ENCODE measurements at places on chromosomes 16 and 17.
A peak's percentile ranks its signal among the peaks of the same experiment; 100 is the strongest.

GRCh38 chr16:70271696-70272095, 17.6 kb downstream of the AARS1 start:
- DNase-seq, result no peak

GRCh38 chr17:82385559-82386254, 14.1 kb downstream of the UTS2R start:
- DNase-seq, result no peak

- DNase-seq, result no peak
These were observed 24.9 kb downstream of the GSE1 start for GRCh38 chr16:85637808-85638647.

GRCh38 chr17:9322326-9322725, 253.3 kb downstream of the STX8 start:
- no peak for DNase-seq

DNA sequence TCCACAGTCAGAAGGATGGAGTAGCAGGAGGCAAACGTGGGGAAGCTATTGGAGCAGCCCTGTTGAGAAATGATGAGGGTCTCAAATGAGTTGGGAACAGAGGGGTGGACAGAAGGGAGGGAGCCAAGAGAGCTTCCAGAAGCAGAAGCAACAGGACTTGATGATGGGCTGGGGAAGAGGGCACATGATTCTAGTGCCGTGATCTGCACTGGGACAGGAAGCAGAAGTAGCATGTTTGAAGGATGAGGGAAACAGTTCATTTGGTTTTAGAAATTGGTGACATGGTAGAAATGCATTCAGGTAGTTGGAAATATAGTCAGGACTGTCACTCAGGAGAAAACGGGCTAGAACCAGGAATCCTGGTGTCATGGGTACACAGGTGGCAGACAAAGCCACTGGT, 19.4 kb downstream of the EMP2 start:
- no peak for DNase-seq

DNA sequence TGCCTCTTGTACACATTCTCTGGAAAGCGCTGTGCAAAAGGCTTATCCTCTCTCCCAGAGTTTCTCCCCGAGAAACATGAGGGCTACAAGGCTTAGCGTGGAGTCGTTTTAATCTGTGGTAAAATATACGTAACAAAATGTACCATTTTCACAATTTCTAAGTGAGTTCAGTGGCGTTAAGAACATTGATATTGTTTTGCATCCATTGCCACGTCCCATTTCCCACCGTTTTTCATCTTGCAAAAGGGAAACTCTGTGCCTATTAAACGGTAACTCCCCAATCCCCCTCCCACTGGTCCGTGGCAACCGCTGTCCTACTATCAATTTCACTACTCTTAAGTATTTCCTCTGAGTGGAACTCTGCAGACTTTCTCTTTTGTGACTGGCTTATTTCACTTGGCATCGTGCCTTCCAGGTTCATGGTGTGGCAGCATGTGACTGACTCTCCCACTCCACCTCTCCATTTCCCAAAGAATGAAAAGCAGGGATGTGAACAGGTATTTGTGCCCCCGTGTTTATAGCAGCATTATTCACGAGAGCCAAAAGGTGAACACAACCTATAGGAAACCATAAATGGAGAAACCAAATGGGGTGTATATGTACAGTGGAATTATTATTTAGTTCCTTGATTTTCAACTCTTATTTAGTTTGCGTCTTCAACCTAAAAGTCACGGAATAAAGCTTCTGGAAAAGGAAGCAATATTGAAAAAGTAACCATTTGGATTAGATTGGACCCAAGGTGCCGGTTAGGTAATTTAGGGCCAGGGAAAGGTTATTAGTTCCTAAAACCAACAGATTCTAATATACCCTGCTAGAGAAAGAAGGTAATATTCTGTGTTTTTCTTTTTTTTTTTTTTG, 1.1 kb upstream of the USP32 start:
- DNase-seq, result no peak

GRCh38 chr16:57084257-57084770, 8.1 kb upstream of the CPNE2 start:
- DNase-seq, result no peak

DNA sequence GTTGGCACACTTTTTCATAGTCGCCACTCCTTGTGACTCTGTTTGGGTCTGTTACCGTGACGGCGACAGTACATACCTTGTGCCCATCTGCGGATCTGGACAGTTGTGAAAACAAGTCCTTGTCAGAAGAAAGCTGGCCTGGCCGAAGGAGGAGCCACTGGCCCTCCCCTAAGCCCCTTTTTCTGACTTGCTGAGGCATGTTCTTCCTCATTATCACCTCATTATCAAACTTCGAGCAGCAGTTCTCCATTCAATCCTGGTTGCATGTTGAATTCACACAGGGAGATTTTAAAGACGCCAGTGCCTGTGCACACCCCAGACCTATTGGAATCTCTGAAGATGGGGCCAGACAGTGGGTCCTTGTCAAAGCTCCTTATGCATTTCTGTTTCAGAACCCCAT, 61.1 kb downstream of the CYLD start:
- no peak for DNase-seq

- peak; percentile 33 for DNase-seq
These were observed 304.6 kb downstream of the ABCC12 start for GRCh38 chr16:47851146-47851545.

DNA sequence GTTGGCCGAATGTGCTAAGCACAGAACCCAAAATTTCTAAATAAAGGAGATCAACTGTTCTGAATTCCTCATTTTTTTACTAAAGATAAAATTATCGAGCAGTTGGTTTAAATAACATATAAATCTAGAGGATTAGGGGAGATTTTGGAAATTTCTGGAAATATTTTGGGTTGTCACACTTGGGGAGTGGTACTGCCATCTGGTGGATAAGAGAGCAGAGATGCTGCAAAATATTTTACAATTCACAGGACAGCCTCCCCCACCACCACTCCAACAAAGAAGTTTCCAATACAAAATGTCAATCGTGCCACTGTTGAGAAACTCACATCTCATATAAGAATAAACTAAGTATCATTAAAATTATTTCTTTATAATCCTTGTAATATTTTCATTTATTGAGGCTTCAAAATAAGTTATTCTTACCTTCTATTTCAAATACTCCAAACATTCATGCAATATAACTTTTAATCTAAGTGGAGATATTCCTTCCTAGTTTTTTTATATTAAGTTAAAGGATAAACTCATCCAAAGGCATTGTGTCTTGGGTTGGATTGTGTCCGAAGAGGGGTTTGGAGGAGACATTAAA, 17.0 kb upstream of the ABCA8 start:
- no peak for DNase-seq

- no peak for DNase-seq
These were observed 267.3 kb downstream of the CPPED1 start for GRCh38 chr16:12536412-12536746.

DNA sequence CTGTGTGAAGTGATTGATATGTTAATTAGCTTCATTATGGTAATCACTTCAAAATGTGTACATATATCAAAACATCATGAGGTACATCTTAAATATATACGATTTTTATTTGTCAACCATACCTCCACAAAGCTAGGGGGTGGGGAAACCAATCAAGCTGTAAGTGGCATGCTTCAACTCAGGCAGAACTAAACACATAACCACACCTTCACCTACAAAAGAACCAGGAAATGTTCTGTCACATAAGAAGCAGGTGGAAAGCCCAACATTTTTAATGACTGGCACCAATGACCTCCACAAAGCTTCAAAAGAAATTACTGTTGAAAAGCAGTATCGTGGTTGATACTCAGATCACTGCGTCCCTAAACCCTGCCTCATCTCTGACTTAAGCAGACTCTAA, 867.7 kb upstream of the EEF2KMT start:
- no peak for DNase-seq

GRCh38 chr17:48996722-48997102, 473 bp upstream of the IGF2BP1 start:
- DNase-seq, result no peak

DNA sequence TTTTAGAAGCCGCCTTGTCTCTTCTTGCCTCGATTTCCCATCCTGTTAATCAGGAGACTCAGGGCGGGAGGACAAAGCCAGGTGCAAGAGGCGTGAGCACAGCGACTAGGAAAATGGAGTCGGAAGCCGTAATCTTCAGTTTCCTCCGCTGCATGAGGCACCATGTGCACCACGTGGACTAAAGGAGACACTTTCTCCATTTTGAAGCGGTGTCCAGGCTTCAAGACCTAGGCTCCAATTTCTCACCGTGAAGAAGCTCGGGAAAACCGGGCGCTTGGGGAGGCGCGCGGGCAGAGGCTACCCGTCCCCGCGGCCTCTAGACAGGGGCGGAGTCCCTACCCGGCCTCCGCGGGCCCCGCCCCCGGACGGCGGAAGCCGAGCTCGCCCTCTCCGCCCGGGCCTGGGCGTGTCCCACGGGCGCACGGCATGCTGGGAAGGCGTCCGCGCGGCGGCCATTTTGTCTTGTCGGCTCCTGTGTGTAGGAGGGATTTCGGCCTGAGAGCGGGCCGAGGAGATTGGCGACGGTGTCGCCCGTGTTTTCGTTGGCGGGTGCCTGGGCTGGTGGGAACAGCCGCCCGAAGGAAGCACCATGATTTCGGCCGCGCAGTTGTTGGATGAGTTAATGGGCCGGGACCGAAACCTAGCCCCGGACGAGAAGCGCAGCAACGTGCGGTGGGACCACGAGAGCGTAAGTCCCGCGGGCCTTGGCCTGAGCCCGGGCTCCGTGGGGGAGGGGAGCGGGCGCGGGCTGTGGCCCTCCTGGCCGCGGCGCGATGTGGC, at the start of gene LUC7L3:
Gene LUC7L3 (plus strand): TSS at position 460 of the 780 bp plus-strand sequence. CDS start 130 bp downstream, at position 590.
- peak; percentile 91 for DNase-seq

- DNase-seq, result no peak
These were observed 32.5 kb downstream of the DGKE start for GRCh38 chr17:56866496-56866895.

GRCh38 chr16:70470927-70471341, 16.5 kb downstream of the FCSK start:
- DNase-seq, result no peak

DNA sequence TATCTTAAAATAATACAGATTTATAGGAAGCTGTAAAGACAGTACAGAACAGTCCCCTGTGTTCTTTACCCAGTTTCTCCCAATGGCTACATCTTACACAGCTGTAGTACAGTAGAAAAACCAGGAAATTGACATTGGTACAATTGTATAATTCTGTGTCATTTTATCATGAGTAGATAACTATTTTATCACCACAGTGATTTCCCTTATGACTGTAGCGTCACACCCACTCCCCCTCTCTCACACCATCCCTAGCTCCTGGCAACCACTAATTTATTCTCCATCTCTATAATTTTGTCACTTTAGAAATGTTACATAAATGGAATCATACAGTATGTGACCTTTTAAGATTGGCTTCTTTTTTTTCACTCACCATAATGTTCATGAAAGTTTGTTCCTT, 30.9 kb downstream of the CLTC start:
- no peak for DNase-seq

GRCh38 chr16:24093049-24093448, 163.1 kb upstream of the CACNG3 start:
- DNase-seq, result no peak

All from caudate nucleus (tissue), 63 donors.